ENCODE measurements at places on chromosomes 7 and 10.

- DNase-seq: no peak
Measured at GRCh38 chr7:99955247-99955646, 20.6 kb downstream of the AZGP1 start.

GRCh38 chr10:71996592-71997371 lies 32.6 kb downstream of the CHST3 start:
- no peak for DNase-seq

- no peak for DNase-seq
Measured at GRCh38 chr10:92688927-92689662, 660 bp upstream of the HHEX start.

DNA sequence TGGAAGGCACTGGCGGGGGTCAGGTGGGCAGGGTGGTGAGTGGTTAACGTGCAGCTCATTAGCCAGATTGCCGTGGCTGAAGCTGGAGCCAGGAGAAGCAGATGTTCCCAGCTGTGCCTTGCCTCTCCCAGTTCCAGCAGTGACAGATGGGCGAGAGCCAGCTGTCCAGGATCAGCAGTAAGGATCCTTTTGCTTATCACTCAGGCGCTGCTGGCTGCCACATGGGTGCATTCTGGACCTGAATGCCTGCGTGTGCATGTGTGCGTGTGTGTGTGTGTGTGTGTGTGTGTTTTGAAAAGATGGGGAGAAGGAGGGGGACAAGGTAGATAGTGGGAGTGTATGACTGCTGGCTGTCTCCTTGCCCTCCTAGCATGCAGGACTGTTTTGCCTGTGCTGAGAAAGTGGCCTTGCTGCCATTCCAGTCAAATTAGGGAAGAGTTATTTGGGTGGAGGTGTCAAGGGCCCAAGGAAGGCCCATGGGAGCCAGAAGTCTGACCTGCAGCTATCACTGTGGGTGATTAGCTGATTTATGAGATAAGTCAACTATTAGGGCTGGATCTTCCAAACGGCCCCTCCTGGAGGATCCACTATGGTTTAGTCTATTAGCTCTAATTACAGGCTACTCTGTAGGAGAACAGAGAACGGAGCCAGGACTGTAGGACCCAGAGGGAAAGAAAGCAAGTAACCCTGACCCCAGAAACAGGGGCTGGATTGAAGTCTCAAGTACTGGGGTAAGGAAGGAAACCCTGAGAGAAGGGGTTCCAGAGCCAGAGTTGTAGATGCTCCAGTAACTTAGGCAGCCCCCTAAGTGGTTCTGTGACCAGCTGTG lies 3.3 kb downstream of the EPHA1 start:
- no peak for DNase-seq

- no peak for DNase-seq
Measured at GRCh38 chr7:101858437-101859385, 41.3 kb downstream of the CUX1 start.

- DNase-seq: no peak
Measured at GRCh38 chr7:81040496-81040895, 121.6 kb upstream of the SEMA3C start.

- no peak for DNase-seq
Measured at GRCh38 chr7:18829858-18830285, 287.6 kb downstream of the TWIST1 start.

- DNase-seq: peak; percentile 11
Measured at GRCh38 chr7:38127216-38128207, 50.5 kb upstream of the STARD3NL start.

GRCh38 chr10:98414932-98415730 lies at the start of gene PYROXD2:
Gene PYROXD2 (minus strand): TSS chr10:98415182. CDS start chr10:98415135, 47 bp downstream.
- DNase-seq: peak; percentile 84

DNA sequence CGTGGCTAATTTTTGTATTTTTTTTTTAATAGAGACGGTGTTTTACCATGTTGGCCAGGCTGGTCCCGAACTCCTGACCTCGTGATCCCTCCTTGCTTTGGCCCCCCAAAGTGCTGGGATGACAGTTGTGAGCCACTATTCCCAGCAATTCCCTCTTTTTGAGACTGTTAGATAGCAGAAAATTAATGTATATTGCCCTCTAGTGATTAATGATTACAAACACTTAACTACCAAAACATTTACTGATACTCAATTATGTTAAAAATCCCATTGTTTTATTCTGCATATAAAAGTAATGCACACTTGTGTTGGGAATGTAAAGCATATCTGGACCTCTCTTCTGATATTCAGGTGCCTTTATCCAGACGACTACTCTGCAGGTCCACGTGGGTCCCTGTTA lies 41.2 kb upstream of the COBL start:
- DNase-seq: no peak

DNA sequence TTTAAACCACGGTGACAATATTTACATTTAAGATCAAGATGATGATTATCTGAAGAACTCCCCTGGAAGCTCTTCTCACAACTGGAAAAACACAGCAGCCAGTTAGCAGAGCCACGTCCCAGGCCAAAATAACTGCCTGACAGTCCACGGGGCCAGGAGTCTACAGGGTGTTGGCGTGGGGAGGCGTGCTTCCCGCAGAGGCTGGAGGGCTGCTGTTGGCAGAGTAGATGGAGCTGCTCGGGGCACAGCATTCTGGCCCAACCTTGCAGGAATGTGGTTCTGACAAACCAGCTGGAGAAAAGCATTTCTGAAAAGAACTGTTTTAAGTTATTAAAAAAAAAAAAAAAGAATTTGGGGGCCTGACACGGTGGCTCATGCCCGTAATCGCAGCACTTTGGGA lies 177.9 kb downstream of the EBF3 start:
- DNase-seq: no peak

GRCh38 chr10:107915215-107915610 lies 750.7 kb upstream of the SORCS1 start:
- no peak for DNase-seq

DNA sequence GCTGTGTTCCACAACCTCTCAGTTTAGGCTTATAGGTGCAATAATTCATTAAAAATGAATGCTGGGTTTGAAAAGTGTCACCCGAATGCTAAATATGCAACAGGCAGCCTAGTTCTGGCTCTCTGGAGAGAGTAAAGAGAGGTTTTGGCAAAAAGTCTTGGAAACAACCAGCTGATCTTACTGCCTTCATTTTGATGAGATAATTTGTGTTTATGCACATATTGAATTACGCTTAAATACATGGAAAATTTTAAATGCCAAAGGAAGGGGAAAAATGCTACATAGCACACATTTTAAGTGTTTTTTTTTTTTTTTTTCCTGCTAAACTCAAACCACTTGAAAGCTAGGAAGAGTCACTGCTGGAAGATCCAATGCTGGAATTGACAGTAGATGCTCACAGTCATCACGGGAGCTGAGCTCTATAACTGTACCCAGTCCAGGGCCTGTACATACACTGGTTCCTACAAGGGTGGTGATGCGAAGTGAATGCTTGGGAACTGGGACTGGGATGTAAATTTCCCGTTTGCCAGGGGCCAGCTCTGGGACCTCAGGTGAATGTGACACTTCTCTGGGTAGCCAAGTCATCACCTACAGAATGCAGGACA lies 151.5 kb downstream of the PFKFB3 start:
- no peak for DNase-seq

DNA sequence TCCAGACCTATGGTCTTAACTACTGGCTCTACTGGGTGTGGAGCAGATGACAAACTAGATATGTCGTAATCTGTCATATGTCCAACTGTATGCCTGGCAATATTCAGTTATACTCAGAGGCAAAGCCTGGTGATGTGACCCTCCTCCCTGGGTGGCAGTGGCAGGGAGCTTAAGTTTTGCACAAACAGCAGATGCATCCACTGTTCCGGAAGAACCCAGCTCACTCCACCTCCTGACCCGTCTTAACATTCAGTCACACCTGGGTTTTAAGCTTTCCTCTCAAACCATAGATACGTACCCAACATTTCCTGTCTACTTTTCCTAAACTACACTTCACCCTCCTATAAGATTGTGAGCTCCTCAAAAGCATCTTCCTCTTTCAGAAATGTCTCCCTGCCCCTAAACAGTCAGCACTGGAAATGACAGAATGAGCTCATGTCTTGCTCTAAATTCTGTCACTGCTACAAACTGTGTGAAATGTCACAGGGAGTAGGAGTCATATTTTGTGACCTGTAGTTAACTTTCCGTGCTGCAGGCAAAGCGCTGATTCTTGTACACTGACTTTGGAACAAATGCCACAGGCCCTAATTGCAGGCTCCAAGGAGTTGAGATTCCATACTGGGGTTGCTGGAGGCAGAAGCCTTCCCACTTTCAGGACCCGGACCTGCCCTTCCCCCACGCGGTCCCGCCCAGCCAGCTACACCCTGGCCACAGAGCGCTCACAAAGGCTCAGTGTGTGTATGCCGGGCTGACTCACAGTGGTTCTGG lies 23.9 kb downstream of the SCD start:
- DNase-seq: no peak

DNA sequence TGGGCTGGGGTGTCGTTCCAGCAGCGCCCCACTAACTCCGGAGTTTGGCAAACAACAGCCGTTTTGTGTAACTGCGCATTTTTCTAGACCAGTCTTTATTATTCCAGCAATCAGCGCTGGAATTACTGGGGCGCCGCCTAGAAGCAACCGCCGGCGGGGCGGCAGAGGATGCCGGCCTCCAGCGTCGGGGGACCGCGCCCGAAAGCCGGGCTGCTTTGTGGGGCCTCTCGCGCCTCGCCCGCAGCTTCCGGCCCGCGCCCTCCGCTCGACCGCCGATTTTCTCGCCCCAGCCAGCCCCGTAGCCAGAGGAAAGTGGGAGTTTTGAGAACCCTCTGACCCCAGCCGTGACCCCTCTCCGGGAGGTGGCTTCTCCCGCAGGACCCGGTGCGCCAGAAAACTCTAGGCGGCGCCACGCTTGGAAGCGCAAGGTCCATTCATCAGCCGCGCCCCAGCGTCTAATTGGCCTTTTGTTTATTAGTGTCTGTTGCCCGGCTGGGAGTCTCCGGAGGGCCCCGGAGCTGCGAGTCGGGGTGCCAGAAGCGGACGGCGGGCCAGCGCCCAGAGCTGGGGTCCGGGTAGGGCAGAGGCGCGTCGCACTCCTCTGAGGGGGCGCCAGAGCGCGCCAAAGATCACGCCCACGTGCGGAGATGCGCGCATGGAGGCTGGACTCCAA lies 10.7 kb downstream of the EMX2 start:
- no peak for DNase-seq

GRCh38 chr7:73394422-73394821 lies 39.2 kb upstream of the FZD9 start:
- no peak for DNase-seq

- DNase-seq: no peak
Measured at GRCh38 chr7:91135703-91136430, 128.4 kb upstream of the FZD1 start.

GRCh38 chr7:78967046-78967445 lies 486.4 kb downstream of the MAGI2 start:
- DNase-seq: no peak

- peak; percentile 71 for DNase-seq
Measured at GRCh38 chr7:47818796-47819606, 129.3 kb downstream of the PKD1L1 start.

GRCh38 chr7:132750096-132750495 lies 173.8 kb upstream of the PLXNA4 start:
- no peak for DNase-seq

DNA sequence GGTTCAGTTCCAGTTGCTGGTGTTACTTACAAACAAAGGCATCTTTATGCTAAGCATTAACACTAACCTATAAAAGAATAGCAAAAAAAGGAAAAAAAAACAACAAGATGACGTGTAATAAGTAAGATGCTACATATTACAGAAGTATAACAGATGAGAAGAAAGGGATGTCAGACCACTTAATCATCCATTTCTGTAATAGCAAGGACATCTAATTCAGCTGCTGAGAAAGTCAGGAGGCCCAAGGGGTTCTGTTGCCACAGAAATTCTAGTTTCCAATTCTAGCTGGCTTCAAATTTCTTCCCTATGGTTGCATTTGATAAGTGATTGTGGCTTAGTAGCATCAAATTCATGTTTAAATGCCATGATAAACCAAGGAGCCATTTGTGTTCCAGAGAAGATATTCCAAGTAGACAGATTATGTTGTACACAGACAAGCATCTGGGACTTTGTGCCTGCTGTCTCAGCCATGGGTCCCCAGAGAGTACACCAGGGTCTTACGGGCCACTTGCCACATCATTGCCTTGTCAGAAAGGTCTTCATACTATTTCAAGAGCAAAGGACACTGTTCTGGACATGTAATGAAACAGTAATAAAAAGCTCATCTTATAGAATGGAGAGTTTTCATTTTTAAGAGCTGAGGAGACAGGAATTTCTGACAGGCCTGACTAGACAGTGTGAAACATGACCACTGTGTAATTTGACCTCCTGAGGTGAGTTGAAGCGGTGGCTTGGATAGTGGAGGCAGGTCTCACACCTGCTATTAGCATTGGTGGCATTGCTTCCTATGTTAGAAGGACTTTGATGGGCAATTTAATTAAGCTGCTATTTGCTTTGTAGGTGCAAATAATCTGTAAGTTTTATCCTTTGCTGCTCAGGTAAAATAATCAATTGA lies 4.2 kb upstream of the ASB4 start:
- no peak for DNase-seq

DNA sequence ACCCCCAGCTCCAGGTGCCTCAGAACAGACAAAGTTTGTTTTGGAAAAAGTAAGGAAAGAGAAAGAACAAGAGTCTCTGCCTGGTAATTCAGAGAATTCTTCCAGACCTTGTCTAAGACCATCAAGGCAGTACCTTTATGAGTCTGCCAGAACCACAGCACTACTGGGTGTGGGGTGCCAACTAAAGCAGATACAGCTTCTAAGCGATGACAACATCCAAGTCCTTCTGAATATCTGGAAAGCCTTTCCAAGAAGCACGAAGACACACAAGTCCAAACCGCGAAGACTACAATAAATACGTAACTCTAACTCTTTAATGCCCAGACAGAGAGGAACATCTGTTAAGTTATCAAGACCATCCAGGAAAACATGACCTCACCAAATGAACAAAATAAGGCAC lies 94.3 kb downstream of the SIRT1 start:
- DNase-seq: no peak

- no peak for DNase-seq
Measured at GRCh38 chr7:143321242-143321641, 5.3 kb downstream of the CLCN1 start.

DNA sequence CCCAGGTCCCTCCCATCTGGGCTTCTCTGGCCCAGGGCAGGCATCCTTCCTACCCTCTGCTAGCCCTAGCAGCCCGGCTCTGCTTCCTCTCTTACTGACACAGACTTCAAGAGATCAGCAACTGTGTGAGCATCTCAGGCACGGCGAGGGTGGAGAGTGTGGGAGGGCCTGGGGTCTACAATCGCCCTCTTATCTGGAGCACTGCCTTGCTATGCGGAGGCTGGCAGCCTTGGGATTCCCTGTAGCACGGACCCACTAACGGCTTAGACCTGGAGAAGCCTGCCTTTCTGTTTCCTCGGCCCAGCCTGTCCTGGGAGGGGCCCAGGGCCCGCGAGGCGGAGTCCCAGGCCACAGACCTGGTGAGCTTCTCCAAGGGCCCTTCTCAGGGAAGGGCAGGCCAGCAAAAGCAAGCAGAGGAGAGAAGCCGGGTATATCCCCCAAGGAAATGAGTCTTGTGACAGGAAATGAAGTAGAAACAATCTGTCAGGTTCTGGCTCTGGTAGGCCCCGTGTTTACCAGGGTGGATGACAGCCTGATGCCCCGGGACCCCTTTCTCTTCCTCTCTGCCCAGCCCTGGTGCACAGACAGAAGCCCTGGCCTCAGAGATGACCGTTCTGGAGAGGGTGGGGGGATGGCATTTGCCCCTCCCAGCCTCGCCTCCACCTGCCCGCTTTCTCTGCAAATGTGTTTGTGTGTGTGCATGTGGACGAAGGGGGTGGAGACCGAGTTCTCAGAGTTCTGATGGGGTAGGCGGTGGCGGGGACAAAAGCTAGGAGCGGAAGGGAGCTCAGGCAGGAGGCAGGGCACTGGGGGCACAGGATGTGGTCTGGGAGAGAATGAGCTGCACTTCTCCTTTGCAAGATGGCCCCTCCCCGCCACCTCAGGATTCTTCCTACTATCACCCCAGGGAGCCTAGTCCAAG lies 2.5 kb downstream of the LRCH4 start:
- DNase-seq: peak; percentile 62
